ENCODE measurements at places on chromosomes 3 and 15. TPM values are rescaled to one million over a fixed set of nuclear protein-coding genes. Genes with fewer than 3 reads are reported as not detected.

Gene DUOXA2
- not detected for total RNA-seq

GRCh38 chr15:69143756-69144436 is 16.5 kb upstream of the GLCE start:
- no peaks in the 10 kb centered on the region for H3K36me3 ChIP-seq
- DNase-seq = no peak
- peaks cover 72% of the 10 kb centered on the region for H3K27me3 ChIP-seq
- peaks cover 18% of the 10 kb centered on the region for H3K4me1 ChIP-seq
- no peak overlapping the region for H3K27ac ChIP-seq
- H3K4me3 ChIP-seq = no peak overlapping the region

DNA sequence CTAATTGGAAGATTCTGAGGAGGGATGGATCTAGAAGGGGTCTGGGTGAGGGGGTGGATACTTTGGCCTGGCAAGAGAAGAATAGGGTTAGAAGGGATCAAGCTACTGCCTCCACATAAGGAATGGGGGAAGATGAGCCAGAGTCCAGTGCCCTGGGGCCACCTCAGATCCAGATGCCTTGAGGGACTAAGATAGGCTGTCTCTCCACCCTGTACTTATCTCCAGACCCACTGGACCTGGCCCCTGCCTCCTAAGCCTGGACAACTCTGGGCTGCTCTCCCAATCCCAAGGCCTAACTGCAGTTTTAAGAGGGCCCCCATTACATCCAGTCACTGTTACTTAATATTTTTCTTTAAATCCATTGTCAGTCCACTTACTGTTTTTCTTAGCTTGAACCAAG is 2.0 kb downstream of the DVL3 start:
- peaks cover 35% of the 10 kb centered on the region for H3K36me3 ChIP-seq
- H3K27me3 ChIP-seq = no peaks in the 10 kb centered on the region
- DNase-seq = no peak
- H3K4me1 ChIP-seq = peaks cover 28% of the 10 kb centered on the region

DNA sequence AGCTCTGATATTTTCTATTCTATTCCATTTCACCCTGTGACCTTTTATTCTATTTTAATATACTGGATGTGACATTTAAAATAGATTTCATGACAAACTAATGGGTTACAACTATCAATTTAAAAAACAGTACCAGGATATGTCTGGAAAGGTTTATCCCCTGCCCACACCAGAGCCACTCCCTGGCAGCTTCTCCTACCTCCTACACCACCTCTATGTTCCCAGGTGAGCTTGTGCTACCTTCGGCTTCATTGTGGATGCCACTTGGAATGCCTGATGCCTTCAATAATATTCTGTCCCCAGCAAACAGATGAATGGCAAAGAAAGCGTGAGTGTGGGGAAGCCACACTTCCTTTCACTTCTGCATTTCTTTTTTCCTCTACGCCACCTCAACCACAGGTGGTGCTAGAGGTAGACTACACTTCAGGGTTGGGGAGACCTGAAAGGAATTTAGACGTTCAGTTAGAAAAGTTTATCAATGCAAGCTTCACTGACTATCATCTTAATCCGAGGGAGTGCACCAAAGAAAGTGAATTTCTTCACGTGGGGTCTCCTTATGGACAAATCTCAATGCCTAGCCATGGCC is 213.0 kb downstream of the SSR3 start:
- H3K27ac ChIP-seq = no peak overlapping the region
- DNase-seq = no peak
- no peak overlapping the region for H3K4me3 ChIP-seq
- peaks cover 29% of the 10 kb centered on the region for H3K27me3 ChIP-seq
- H3K36me3 ChIP-seq = no peaks in the 10 kb centered on the region
- H3K4me1 ChIP-seq = no peaks in the 10 kb centered on the region

GRCh38 chr15:44347495-44347894 is 59.0 kb downstream of the GOLM2 start:
- no peaks in the 10 kb centered on the region for H3K4me1 ChIP-seq
- H3K27me3 ChIP-seq = no peaks in the 10 kb centered on the region
- H3K27ac ChIP-seq = no peak overlapping the region
- no peak for DNase-seq
- H3K4me3 ChIP-seq = no peak overlapping the region

- DNase-seq = no peak
- no peak overlapping the region for H3K4me3 ChIP-seq
- H3K27me3 ChIP-seq = no peaks in the 10 kb centered on the region
- no peaks in the 10 kb centered on the region for H3K36me3 ChIP-seq
- H3K4me1 ChIP-seq = no peaks in the 10 kb centered on the region
These were observed 95.6 kb downstream of the OCA2 start for GRCh38 chr15:28003302-28004037.

- H3K4me1 ChIP-seq = no peaks in the 10 kb centered on the region
- H3K36me3 ChIP-seq = peaks cover 4% of the 10 kb centered on the region
- H3K4me3 ChIP-seq = no peak overlapping the region
- no peak for DNase-seq
These were observed 153.8 kb downstream of the MTHFS start for GRCh38 chr15:79743032-79743431.

All from Calu3 (cell line).